ENCODE measurements at places on chromosomes 11 and 22. TPM values are rescaled to one million over a fixed set of nuclear protein-coding genes. Genes with fewer than 3 reads are reported as not detected.

GRCh38 chr11:19819148-19819547 is 106.5 kb downstream of the NAV2 start:
- DNase-seq = no peak

GRCh38 chr11:8928981-8929615 is 3.6 kb downstream of the C11orf16 start:
- DNase-seq = no peak

DNA sequence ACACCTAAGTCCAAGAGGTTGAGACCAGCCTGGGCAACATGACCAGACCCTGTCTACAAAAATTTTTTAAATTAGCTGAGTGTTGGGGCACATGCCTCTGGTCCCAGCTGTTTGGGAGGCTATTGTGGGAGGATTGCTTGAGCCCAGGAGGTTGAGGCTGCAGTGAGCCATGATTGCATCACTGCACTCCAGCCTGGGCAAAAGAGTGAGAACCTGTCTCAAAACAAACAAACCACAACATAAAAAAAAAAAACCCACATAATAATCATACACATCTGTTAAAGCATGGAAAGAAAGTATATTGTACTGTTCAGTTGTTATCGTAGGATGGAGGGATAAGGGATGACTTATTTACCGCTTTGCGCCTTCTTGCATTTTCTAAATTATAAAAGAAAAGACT is 35.9 kb upstream of the GRK2 start:
- no peak for DNase-seq

GRCh38 chr11:75513250-75513649 is 12.5 kb downstream of the GDPD5 start:
- DNase-seq = no peak

APOL5 gene
- 1.7 TPM for polyA plus RNA-seq
